ENCODE measurements at places on chromosomes 7 and 10.
A peak's percentile ranks its signal among the peaks of the same experiment; 100 is the strongest.

DNA sequence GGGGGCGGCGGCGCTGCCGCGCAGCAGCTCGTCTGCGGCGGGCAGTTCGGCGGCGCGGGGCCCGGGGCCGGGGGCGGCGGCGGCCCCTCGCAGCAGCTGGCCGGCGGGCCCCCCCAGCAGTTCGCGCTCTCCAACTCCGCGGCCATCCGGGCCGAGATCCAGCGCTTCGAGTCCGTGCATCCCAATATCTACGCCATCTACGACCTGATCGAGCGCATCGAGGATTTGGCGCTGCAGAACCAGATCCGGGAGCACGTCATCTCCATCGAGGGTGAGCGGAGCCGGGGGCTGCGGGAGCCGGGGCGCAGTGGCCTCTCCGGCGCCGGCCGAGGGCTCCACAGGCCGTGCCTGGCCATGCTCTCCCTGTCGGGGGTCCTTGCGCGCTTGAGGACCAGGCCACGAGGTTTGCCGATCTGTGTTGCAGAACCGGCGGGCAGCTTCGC lies 548 bp downstream of the AGAP3 start:
- DNase-seq: peak; percentile 60

DNA sequence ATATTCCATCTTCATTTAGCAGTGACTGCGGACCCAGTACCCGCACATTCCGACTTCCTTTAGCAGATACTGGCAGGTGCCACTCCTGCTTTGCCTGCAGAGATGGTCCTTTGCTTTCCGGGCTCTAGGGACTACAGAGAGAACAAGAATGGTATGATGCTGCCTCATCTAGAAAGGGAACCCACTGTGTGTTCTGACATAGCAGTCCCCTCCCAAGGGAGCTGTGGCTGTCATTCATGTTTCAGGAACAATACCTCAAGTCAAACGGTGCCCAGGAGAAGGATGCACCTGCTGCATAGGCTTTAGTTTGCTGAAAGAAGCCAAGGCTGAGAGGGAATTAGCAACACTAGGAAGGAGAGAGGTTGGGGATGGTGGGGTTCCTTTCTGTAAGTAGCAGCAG lies 15.9 kb upstream of the TMEM72 start:
- no peak for DNase-seq

- DNase-seq: no peak
Measured at GRCh38 chr7:141416650-141417270, 134.4 kb upstream of the AGK start.

- DNase-seq: peak; percentile 44
Measured at GRCh38 chr7:74092321-74092963, 8.8 kb downstream of the LIMK1 start.

GRCh38 chr7:119270045-119270464 lies 1002.9 kb upstream of the KCND2 start:
- peak; percentile 8 for DNase-seq

DNA sequence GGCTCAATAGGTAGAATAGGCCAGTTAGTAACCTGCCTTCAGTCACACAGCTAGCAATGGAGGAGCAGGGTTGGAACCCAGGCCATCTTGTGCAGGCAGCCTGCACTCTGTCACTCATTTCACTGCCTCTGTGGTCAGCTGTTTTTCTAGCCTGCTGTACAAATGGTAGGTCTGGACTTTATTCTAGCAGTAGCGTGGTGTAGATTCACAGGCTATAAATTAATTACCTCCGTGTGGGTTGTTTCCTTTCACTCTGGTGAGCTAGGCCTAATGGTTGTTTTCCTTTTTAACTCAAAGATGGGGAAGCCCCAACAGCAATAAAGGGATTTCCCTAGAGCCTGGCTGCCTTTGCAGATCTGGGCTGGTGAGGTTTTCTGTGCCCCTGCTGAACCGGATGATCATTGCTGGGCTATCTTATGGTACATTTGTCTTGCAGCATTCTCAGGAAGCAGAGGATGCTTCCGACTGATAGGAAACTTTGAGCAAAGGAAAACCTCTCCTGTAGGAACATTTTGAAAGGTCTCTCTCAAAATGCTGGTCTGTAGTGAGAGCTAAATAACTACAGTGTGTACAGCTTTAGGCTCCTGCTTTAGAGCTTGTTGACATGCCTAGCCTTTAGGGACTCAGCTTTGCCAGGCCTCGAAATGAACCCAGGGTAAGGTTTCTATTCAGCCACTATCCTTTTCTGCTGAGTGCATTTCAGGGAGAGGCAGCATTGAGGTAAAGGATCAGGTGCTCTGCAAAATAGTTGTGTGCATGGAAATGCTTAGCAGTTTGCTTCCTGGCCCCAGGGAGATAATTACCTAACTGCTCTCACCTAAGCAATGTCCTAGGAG lies 157.4 kb downstream of the ST7 start:
- peak; percentile 49 for DNase-seq

GRCh38 chr10:108454793-108455192 lies 1290.3 kb upstream of the SORCS1 start:
- DNase-seq: no peak

- DNase-seq: no peak
Measured at GRCh38 chr10:120953897-120954296, 102.7 kb downstream of the WDR11 start.

- DNase-seq: no peak
Measured at GRCh38 chr7:66837007-66837406, 84.0 kb upstream of the TMEM248 start.

GRCh38 chr10:84138478-84139125 lies 707 bp upstream of the GHITM start:
- no peak for DNase-seq

DNA sequence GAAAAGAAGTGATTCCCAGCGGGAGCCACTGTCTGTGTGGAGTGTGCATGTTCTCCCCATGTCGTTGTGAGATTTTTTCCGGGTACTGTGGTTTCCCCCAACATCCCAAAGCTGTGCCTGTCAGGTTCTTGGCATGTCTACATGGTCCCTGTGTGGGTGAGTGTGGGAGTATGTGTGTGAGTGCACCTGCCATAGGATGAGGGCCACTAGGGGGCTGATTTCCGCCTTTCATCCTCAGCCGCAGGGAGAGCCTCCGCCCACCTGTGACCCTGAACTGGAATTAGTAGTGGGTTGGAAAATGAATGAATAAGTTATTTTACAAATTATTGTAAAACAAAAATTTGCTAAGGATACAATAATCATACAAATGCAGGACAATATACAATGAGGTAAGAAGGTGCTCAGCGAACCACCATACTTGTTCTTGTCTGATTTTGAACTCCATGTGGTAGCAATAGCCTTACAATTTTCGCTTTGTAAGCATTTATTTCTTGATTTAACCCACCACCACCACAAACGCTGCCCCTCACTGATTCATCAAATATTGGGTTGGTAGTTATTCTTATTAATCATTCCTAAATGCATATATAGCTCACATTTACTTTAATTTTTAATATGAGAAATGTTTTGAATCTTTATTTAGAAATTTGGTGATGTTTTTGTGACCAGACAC lies 641.2 kb upstream of the VSTM2A start:
- DNase-seq: no peak

GRCh38 chr7:119254742-119255141 lies 1018.2 kb upstream of the KCND2 start:
- no peak for DNase-seq

DNA sequence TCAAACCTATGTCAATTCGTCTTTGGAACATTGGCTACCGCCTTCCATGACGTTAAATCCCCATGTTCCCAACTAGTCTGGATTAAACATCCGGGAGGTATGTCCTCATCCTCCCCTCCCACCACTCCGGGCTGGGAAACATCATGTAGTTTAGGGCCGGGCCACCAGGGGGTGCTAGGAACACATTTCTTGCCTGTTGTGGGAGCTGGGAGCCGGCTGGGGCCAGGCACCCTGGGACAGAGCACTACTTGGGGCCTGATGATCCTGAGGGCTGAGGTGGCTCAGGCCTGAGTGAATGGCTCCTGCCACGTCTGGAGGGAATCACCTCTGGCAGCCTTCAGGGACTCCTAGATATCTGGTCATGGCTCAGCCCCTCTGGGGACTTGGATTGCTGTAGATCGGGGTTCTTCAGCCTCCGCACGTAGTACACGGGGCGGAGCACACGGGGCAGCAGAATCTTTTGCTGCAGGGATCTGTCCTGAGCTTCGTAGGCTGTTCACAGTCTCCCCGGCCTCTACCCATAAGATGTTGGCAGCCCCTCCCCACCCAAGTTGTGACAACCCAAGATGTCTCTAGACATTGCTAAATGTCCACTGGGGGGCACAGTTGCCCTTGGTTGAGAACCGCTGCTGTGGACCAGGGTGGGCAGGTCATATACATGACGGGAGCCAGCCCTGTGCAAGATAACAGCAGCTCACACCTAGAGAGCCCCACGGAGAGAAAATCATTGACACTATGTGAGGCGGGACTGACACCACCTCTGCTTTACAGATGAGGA lies 141.2 kb upstream of the ZNF716 start:
- no peak for DNase-seq

GRCh38 chr10:43794181-43794815 lies 145.6 kb upstream of the ZNF32 start:
- no peak for DNase-seq

- DNase-seq: no peak
Measured at GRCh38 chr10:46787321-46787615, 124.0 kb upstream of the PTPN20 start.

- DNase-seq: no peak
Measured at GRCh38 chr7:155576900-155577508, 30.6 kb upstream of the CNPY1 start.

- DNase-seq: no peak
Measured at GRCh38 chr7:93779115-93779514, 111.4 kb downstream of the TFPI2 start.

DNA sequence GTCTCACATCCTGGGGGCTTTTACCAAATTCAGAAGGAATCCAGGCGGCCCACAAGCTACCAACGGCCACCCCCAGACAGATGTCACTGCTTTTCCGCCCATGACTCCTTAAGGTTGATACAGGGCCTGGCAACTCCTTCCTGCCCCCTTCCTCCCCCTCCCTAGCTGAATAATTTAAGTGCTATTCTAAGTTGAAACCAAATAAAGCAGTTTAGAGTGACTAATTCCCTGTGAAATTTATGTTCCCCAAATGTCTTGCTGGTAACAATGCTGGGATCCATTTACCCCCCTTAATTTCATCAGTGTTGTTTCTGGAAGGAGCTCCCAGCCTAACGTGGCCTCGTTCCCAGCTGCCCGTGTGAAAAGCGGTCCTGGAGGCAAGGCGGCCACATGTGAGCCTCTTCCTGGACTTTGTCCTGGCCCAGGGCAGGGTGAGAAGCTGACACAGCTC lies 109.6 kb downstream of the TMEM130 start:
- no peak for DNase-seq

DNA sequence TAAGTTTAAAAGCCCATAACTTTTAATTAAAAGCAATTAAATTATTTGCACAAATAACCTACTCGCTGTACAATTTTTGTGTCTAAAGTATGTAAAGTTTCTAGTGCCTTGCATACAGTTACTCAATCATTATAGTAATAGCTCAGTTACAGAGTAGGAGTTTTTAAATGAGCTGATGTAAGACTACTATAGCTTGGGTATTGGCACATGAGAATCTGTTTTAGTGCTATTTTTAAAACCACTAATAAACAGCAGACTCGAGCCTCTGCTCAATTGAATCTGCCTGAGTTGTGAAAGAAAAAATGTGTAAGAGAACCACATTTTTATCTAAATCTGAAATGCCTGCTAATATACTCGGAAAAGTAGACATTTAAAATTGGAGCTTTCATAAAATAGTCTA lies 31.1 kb downstream of the CTNNA3 start:
- DNase-seq: no peak

GRCh38 chr10:78455811-78456210 lies 422.1 kb downstream of the RPS24 start:
- no peak for DNase-seq

- no peak for DNase-seq
Measured at GRCh38 chr10:69956741-69957230, 95.9 kb upstream of the MACROH2A2 start.

- peak; percentile 72 for DNase-seq
Measured at GRCh38 chr10:77710081-77710551, 72.5 kb upstream of the KCNMA1 start.

DNA sequence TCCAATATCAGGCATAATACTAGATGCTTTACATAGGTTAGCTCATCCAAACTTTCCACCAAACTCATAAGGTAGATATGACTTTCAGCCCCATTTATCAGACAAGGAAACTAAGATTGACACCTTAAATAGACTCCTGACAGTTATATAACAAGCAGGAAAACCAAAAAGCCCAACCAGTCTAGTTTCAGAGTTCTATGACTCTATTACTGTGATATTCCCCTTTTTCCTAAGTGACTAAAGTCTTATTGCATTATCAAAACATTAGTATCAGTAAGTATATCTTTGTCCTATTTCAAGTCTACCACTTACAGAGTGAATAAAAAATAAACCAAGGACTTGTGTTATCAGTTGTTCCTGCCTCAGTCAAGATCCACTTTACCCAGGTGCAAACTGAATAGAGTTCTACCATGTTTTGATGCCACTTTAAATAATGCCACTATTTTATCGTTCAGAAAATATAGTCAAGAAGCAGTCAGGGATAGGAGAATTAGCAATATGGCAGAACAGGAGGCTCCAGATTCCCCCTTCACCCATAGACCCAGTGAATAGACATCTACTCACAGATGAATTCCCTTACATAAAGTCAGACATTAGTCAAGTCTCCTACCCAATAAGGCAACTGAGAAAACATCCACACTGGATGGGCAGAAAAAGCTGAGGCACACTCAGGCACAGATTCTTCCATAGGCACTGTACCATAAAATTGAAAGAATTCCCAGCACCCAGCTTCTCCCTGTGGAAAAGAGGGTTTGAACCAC lies 74.1 kb downstream of the CRPPA start:
- DNase-seq: no peak

DNA sequence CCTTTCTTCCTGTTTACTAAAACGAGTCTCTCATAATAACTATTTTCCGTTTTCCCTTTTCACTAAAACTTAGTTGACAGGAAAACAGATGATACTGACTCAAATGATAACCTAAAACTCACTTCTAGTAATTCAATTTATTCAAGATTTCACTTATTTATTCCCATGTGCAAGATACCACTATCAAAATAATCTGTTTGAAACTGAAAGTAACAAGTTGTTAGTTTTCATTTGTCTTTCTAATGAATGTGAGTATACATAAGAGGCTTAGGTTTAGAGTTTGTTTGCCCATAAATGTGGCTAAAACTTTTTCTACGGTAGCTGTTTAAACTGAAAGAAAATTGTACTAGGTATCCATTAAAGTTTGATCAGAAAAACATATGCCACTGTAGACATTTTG lies 314.9 kb upstream of the STEAP1 start:
- no peak for DNase-seq

GRCh38 chr7:49766966-49767365 lies 6.5 kb upstream of the VWC2 start:
- peak; percentile 69 for DNase-seq

GRCh38 chr10:34613491-34613890 lies 201.6 kb downstream of the PARD3 start:
- no peak for DNase-seq

GRCh38 chr10:108601851-108602250 lies 1321.5 kb downstream of the XPNPEP1 start:
- DNase-seq: no peak

DNA sequence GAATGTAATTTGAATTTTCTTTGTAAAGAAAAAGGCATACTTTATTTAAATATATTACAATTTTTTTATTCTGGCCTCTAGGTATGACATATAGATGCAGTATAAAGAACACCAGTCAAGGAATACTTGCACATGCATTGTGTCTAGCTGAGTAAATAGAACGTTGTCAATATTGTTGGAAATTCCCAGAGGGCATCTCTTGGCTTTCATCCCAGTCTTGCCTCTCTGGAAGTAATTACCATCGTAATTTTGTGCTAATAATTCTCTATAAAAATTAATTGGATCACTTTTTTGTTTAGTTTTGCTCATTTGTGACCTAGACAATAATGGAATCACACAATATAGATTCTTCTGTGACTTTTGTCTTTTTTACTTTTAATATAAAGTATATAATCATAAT lies 1052.3 kb upstream of the CELF2 start:
- no peak for DNase-seq

Data from GM06990 (cell line).